Right forelimb (tissue), 1 donor: ENCODE measurements at places on chromosomes 7 and 10.

DNA sequence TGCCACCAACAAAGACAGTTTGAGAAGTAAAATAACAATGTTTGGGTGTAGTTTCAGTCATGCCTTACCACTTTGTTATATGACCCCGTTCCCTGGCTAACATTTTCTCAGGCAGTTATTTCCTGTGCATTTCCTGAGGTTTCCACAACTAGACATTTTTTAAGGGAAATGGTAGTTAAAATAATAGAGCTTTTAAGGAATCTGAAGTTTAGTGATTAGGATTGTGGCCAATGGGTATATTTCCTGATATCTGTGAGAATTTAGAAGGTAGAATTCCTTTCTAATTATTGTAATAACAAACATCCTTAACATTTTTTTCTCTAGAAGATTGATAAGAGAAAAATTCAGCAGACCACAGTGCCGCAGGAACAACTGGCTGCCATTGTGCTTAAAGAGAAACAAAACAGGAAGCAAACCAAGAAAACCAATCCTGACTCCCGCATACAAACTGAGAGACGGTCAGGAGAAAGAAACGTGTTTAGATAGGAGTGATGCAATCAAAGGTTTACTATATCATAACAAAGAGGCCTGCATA, 193.6 kb downstream of the MBL2 start:
- no peak for DNase-seq

DNA sequence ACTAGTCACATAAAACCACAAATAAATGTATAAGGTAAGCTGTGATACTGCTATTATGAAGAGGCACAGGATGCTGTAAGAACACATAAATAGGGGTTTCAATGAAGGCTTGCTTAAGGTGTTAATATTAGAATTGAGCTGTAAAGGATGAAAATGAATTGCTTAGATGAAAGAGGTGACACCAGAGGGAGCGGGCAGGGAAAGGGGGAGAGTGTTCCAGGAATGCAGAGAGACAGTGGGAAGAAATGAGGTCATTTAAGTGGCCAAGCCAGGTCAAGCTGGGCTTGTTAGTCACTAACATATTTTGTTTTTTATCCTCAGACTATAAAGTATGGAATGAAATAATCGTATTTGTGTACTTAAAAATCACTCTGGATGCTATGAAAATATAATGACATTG, 193.5 kb downstream of the NRG3 start:
- no peak for DNase-seq

- no peak for DNase-seq
Measured at GRCh38 chr10:70495691-70496261, 17.2 kb downstream of the PALD1 start.

DNA sequence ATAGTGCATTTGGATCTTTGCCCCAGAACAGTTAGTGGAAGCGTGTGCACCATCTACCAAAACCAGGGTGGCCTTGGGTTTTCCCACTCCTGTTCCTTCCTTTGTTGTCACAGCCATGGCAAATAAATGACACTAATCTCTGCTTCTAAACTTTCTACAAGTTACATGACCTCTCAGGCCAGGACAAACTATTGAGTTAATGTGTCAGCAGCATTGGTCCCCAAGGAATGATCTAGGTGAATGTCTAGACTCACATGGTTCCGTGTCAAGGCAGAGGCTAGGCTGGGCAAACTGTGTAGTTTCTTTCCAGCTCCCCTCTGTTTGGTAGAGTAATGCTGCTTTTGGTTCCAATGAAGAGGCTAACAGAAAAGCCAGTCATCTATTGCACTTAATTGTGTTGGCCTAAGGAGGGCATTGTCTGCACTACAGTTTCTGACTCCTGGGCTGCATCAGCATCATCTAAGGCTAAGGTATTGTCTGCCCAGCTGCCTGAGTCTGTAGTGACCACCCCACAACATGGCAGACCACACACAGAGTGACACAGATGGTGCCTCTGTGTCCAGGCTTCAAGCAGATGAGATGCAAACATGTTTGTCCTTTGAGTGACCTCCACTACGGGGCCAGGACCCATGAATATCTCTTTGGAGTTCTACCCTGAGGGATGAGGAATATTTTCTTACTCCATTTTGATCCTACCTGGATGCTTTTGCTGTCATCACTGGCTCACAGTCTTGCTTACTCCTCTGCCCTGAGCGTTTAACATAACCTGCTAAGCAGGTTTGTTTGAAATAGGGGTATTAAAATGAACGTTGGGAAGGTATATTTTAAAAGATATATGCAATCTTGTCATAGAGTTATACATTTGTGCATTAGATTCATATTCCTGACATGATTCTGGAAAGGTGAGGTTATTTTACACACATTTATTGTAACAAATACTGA, 1.7 kb downstream of the CYP3A4 start:
- DNase-seq = no peak

- DNase-seq = no peak
Measured at GRCh38 chr10:14653271-14654161, 121.2 kb downstream of the FAM107B start.

- DNase-seq = no peak
Measured at GRCh38 chr10:33422471-33423153, 88.1 kb upstream of the NRP1 start.

DNA sequence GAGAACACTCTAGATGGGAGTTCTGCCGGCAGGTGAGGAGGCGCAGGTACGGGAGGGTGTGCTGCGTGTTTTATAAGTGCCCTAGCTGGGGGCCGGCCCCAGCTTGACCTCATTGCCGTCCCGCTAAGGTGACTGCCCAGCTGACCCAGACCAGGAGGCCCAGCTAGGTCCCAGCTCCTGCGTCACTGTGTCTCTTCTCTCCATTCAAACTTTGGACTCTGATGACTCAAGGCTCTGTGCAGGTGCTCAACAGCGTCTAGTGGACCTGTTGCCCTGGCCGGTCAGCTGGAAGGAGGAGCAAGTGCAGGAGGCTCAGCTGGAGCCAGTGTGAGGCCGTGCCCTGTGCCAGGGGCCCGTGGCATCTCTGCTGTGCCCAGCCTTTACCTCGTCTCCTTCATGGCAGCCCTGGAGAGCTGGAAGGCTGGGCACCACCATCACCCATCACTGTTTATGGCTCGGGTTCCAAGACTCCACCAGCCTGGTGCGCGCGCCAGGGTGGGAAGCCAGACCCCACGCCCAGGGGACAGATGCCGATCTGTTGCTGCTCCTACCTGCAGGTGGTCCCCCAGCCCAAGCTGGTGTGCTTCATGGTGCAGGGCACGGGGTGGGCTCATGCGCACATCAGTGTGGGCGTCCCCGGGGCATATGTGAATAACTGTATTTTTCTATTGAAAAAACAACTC, 14.6 kb downstream of the LHPP start:
- DNase-seq = no peak

GRCh38 chr7:101517304-101517703, 111.8 kb downstream of the MYL10 start:
- no peak for DNase-seq

GRCh38 chr7:47725031-47725780, 143.3 kb upstream of the TNS3 start:
- DNase-seq = no peak

GRCh38 chr10:122993797-122994336, 13.7 kb downstream of the PSTK start:
- DNase-seq = no peak

DNA sequence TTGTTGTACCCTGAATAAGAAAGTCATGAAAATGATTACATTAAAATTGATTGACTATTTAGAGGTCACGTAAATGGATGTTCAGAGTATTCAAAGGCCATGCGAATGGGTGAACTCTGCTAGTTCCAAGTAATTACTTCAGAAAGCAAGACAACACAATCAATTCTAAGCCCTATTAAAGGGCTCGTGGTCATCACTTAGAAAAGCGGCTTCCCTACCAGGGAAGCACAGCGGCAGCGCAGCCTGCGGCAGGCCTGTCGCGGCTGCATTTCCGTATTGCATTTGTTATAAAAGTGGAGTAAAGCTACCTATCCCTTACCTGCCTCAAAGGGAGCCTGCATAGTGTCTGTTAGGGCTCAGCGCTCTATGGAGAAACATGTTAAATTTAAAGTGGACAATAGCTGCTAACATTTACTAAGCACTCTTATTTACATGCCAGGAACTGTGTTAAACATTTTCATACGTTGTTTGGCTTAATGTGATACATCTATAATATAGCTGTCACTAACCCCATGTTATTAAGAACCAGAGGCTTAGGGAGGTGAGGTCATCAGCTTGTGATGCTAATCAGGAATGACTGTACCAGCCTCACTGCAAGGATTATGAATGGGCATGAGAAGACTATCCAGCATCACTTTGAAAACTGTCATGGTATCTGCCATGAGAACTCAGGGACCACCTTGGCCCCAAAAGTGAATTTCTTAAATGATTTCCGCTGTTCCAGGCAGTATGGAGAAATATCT, 187.5 kb downstream of the CELF2 start:
- no peak for DNase-seq

- DNase-seq = peak; percentile 81
Measured at GRCh38 chr10:43407148-43407575, 1.8 kb downstream of the HNRNPF start.

DNA sequence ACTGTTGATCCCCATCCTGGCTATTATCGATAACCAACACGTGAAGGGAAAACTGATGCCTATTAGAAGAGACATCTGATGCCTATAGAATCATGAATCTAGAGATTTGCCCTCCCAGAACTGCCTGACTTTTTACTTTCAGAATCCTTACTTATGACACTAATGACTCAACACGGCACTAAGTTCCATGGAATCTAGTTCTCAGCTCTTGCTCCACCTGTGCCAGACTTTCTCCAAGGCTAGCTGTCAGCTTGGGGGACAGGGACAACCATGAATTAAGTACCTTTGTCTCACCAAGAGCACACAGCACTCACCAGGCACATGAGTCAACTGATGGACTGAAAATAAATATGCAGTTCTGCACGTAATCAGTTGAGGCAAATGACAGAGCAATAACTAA, 184.2 kb downstream of the FRMD4A start:
- DNase-seq = no peak

- DNase-seq = no peak
Measured at GRCh38 chr10:131617113-131617858, 283.5 kb upstream of the PPP2R2D start.
